Transverse colon (tissue), 4 donors: ENCODE measurements at places on chromosomes 1 and 21. TPM values are rescaled to one million over a fixed set of nuclear protein-coding genes. Genes with fewer than 3 reads are reported as not detected.
A peak's percentile ranks its signal among the peaks of the same experiment; 100 is the strongest.

GRCh38 chr1:169523904-169524303 lies 38.2 kb upstream of the SLC19A2 start:
- H3K4me3 ChIP-seq: no peak overlapping the region
- no peak overlapping the region for H3K27ac ChIP-seq
- peaks cover 4% of the 10 kb centered on the region for H3K4me1 ChIP-seq
- no peak for DNase-seq

DNA sequence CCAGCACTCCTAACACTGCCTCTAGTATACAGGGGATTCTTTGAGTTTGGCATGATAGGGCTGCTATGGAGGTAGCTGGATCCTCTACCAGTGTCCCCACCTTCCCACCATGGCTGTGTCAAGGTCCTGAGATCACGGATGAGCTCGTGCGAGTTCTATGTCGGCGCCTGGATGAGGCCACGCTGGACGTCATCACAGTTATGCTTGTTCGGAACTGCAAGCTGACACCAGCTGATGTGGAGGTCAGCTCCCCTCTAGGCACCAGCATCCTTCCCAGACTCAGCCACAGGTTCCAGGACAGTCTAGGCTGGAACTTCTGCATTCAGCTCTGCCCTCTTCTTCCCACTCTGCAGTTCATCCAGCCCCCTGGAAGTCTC lies 15.2 kb downstream of the HYI start:
- H3K4me3 ChIP-seq: no peak overlapping the region
- peak; percentile 2 for DNase-seq
- H3K27ac ChIP-seq: no peak overlapping the region
- no peaks in the 10 kb centered on the region for H3K27me3 ChIP-seq
- H3K36me3 ChIP-seq: no peaks in the 10 kb centered on the region

GRCh38 chr1:78045563-78045925 lies 222 bp upstream of the GIPC2 start:
- H3K4me1 ChIP-seq: no peaks in the 10 kb centered on the region
- no peak for DNase-seq
- H3K27me3 ChIP-seq: peaks cover 23% of the 10 kb centered on the region
- peak overlapping the region; percentile 77 for H3K4me3 ChIP-seq

DNA sequence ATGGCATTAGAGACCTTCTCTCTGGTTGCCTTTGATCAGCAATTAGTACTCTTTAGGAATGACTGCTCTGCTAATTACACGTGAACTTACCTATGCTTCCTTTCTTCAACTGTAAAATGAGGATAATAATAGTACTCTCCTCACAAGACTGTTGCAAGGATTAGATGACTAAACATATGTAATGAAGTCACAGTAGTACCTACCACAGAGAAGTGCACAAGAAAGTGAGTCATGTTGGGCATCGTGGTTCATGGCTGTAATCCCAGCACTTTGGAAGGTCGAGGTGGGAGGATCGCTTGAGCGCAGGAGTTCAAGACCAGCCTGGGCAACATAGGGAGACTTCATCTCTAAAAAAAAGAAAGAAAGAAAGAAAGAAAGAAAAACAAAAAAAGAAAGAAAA lies 68.1 kb upstream of the AK4 start:
- no peaks in the 10 kb centered on the region for H3K4me1 ChIP-seq
- no peaks in the 10 kb centered on the region for H3K36me3 ChIP-seq
- H3K4me3 ChIP-seq: no peak overlapping the region
- DNase-seq: no peak
- no peak overlapping the region for H3K27ac ChIP-seq

DNA sequence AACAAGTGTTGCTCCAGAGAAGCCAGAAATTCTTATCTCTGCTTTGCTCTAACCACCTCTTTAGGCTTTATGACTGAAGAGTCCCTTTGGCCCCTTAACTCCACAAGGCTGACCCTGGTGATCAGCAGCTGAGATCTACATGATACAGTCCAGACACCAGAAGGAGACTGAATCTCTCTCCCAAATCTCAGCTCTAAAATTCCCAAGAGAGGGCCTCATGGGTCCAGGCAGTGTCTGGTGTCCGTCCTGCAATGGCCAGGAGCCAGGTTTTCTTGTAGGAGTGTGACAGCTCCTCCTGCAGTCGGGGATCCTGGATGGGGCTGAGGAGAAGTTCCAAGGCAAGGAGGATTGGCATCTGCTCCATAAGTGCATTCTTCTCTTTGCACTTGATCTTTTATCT lies 35.3 kb downstream of the L1TD1 start:
- no peak overlapping the region for H3K4me3 ChIP-seq
- no peaks in the 10 kb centered on the region for H3K4me1 ChIP-seq
- no peak for DNase-seq
- no peaks in the 10 kb centered on the region for H3K36me3 ChIP-seq
- no peaks in the 10 kb centered on the region for H3K27me3 ChIP-seq

GRCh38 chr1:162212713-162213112 lies 143.2 kb downstream of the NOS1AP start:
- H3K27ac ChIP-seq: peak overlapping the region; percentile 66
- H3K27me3 ChIP-seq: no peaks in the 10 kb centered on the region
- DNase-seq: peak; percentile 40
- no peaks in the 10 kb centered on the region for H3K36me3 ChIP-seq
- peaks cover 59% of the 10 kb centered on the region for H3K4me1 ChIP-seq

DNA sequence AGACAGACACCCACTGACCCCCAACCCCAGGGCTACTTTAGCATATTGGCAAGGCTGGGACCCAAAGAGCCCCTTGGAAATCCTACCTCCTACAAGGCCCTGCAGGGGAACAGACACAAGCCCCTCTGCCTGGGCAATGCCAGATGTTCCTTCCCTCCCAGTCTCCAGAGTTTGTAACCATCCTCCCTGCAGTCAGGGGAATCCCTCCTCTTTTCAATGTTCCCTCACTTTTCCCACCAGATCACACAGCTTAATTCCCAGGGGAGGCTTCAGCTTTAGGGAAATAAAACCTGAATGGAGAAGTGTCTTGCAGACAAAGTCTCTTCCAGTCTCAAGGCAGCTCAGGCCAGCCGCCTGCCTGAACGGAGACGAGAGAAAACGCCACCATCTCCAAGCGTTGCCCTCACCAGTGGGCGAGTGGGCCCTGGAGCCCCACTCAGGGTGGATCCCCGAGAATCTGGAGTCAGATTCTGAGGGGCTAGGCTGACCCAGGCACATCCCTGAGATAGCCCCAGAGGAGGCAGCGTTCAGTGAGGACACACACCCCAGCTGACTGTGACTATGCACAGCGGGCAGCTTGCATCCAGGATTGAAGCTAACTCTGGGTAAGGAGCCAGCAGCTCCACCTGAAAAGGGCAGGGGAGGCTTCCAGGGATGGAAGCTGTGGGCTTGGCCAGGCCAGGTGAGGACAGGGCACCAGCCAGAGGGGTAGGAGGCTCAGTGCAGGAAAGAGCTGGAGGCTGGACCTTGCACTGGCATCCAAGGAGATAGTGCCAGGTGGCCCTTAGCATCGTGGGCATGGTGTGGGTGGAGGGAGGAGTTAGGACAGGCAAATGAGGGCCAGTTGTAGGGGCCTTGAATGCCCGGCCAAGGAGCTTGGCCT lies 44.0 kb upstream of the ZC3H12A start:
- no peak overlapping the region for H3K27ac ChIP-seq
- peaks cover 30% of the 10 kb centered on the region for H3K27me3 ChIP-seq
- no peak for DNase-seq
- H3K36me3 ChIP-seq: no peaks in the 10 kb centered on the region
- H3K4me3 ChIP-seq: no peak overlapping the region
- H3K4me1 ChIP-seq: no peaks in the 10 kb centered on the region

Gene GPR61
- not detected for total RNA-seq

Gene PSEN2
- 24.6 TPM for total RNA-seq

DNA sequence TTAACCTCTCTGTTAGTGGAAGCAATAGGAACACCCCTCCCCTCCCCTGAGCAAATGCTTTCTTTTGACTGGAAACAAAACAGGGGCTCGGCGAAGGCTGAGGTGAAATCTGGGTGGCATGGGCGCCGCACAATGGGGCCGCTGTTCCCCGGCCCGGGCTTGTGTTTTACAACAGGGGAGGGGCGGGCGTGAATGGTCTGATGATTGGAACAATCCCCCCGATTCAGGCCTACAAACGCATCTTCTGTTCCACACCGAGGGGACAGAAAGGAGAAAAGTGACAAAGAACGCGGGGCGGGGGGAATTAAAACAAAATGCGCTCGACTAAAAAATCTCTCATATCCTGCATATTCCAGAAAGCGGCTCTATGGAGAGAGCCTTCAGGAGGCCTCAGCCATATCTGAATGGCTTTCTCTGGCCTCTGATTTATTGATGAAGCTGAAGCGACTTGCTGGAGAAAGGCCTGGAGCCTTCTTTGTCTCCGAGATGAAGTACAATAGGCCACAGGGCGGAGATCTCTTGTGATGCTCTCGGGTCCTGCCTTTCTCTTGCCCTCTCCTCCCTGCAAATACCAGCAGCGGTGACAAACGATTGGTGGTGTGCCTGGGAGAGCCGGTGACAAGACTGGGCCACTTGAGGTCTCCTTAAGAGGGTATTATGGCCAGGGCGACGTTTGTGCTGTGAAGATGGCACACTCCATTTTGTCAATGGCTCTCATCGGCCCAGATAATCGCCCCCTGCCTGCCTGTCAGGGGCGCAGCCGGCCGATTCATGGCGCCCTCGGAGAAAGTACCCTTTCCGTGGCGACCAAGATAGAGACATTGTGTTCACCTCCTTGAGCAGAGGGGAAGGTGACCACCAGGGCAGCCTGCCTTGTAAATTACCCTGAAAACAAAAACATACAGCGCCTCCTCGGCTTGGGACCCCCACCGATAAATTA lies 47.1 kb upstream of the OLIG2 start:
- H3K27me3 ChIP-seq: peaks cover 35% of the 10 kb centered on the region
- no peaks in the 10 kb centered on the region for H3K4me1 ChIP-seq
